ENCODE measurements at places on chromosomes 16 and 17. TPM values are rescaled to one million over a fixed set of nuclear protein-coding genes. Genes with fewer than 3 reads are reported as not detected.

DNA sequence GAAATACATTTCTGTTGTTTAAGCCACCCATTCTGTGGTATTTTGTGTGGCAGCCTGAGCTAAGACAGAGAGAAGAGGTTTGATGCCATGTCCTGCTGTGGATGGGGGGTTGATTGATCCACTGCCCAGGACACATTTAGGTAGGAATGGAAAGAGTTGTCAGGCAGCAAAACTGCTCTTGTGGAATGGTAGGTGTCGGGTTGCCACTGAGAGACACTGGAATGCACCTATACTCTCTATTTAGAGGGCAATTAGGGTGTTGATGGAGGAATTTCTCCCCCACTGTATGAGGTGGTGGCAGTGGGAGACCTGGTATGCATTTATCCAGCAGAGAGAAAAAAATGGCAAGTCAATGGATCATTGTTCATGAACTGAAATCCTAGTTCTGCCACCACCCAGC lies 30.9 kb downstream of the CBLN1 start:
- no peak overlapping the region for H3K4me3 ChIP-seq
- no peaks in the 10 kb centered on the region for H3K27me3 ChIP-seq
- no peak overlapping the region for H3K27ac ChIP-seq

- peaks cover 23% of the 10 kb centered on the region for H3K27me3 ChIP-seq
- no peaks in the 10 kb centered on the region for H3K4me1 ChIP-seq
- no peak overlapping the region for H3K4me3 ChIP-seq
Observed at GRCh38 chr16:84003038-84003437, 35.0 kb downstream of the NECAB2 start.

The FA2H gene
- 9.2 TPM for total RNA-seq

The KRT15 gene
- 1,796 TPM for total RNA-seq

GRCh38 chr16:31395647-31396046 lies 2.5 kb downstream of the ITGAD start:
- no peaks in the 10 kb centered on the region for H3K36me3 ChIP-seq
- DNase-seq, result no peak
- H3K4me3 ChIP-seq, result no peak overlapping the region
- H3K27ac ChIP-seq, result no peak overlapping the region
- peaks cover 9% of the 10 kb centered on the region for H3K27me3 ChIP-seq

- H3K27me3 ChIP-seq, result no peaks in the 10 kb centered on the region
- no peak for DNase-seq
- H3K4me1 ChIP-seq, result peaks cover 39% of the 10 kb centered on the region
- peak overlapping the region; percentile 80 for H3K4me3 ChIP-seq
Observed at GRCh38 chr16:426115-426905, 861 bp downstream of the RAB11FIP3 start.

DNA sequence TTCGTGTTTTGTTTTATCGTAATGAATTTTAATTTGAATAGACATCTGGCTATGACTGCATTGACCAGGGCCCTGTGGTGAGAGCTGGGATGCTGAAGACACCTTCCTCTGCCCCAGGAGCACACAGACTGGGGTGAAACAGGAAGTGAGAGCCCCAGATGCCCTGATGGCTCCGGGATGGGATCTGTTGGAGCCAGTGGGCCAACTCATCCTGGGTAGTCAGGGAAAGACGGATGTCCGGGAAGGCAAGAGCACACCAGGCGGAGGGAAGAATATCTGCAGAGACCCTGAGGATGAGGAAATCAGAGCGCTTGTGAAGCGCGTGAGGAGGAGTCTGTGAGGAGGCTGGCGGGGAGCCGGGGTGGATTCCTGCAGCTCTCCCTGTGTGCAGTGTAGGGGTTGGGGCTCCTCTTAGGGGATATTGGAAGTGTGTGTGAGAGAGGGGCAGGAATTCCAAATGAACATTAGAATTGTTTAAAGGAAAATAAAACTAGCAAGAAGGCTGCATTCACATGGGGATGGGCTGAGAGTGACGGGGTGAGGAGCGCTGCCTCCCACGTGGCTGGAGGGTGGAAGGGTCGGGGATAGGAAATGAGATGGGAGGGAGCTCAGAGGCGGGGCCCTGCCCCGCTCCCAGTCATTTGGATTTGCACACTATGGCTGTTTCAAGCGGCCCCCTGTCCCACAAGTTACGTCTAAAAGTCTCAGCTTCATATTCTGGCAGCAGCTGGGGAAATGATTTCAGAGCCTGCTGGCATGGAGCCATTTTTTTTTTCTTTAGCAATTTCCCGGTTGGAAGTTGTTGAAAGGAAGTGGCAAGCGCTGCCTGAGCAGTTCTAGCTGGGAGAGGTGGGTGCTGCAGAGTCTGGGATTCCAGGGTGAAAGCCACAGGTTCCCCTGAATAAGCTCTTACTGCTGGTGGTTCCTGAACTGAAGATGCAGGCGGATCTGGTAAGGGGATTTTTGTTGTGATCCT lies 71.2 kb upstream of the LGALS9 start:
- no peaks in the 10 kb centered on the region for H3K36me3 ChIP-seq
- peak overlapping the region; percentile 34 for H3K27ac ChIP-seq
- peak; percentile 80 for DNase-seq
- H3K4me1 ChIP-seq, result peaks cover 25% of the 10 kb centered on the region

The ETV4 gene
- total RNA-seq, result 7.1 TPM

DNA sequence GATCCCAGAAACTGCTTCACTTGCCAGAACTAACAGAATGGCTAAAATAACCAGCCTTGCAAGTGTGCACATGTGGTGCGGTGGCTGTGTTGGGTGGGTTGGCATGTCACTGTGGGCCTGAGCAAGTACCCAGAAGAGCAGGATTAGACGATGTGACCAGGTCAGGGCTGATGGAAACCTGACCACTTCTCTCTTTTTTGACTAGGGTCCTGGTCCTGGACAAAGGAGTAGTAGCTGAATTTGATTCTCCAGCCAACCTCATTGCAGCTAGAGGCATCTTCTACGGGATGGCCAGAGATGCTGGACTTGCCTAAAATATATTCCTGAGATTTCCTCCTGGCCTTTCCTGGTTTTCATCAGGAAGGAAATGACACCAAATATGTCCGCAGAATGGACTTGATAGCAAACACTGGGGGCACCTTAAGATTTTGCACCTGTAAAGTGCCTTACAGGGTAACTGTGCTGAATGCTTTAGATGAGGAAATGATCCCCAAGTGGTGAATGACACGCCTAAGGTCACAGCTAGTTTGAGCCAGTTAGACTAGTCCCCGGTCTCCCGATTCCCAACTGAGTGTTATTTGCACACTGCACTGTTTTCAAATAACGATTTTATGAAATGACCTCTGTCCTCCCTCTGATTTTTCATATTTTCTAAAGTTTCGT lies 16.7 kb downstream of the ANKRD40 start:
- H3K27ac ChIP-seq, result no peak overlapping the region
- peaks cover 20% of the 10 kb centered on the region for H3K4me1 ChIP-seq
- H3K27me3 ChIP-seq, result no peaks in the 10 kb centered on the region

The BAIAP3 gene
- total RNA-seq, result 2.6 TPM

- H3K4me1 ChIP-seq, result no peaks in the 10 kb centered on the region
- H3K27ac ChIP-seq, result no peak overlapping the region
- peaks cover 3% of the 10 kb centered on the region for H3K27me3 ChIP-seq
Observed at GRCh38 chr17:34068571-34068970, 186.5 kb upstream of the CCL2 start.

- H3K36me3 ChIP-seq, result no peaks in the 10 kb centered on the region
- no peak overlapping the region for H3K27ac ChIP-seq
- H3K4me1 ChIP-seq, result no peaks in the 10 kb centered on the region
- H3K4me3 ChIP-seq, result no peak overlapping the region
Observed at GRCh38 chr16:65961476-65962143, 404.9 kb upstream of the CDH5 start.

The HBQ1 gene
- not detected for total RNA-seq

The LONP2 gene
- 49.0 TPM for total RNA-seq

DNA sequence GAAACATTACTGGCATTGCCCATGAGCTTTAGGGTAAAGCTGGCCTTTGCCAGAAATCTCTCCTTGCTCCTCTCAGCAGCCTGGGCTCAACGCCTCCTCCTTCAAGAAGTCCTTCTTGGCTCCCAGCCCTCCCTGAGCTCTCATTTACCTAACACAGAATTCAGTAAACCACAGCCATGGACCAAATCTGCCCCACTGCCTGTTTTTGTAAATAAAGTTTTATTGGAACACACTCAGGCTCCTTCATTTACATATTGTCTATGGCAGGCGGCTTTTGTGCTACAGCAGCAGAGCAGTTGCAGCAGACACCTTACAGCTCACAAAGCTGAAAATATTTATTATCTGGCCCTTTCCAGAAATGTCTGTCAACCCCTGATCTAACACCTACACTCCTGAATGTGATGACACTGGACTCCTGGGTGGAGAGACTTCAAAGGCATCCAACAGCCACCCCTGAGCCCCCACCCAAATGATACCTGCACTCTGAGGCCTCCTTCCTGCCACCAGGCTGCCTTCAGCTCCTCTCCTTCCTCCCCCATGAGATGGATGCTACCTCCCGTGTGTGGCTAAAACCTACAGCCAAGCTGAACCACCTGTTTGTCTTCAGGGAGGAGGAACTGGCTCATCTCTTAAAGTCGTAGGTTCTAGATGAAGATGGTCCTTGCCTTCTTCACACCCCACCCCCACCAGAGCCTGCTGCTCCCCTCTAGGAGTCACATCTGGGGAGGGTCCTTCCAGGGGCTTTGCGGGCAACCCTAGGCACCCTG lies 41.6 kb downstream of the PIMREG start:
- no peak for DNase-seq
- peaks cover 10% of the 10 kb centered on the region for H3K36me3 ChIP-seq
- no peak overlapping the region for H3K4me3 ChIP-seq
- no peak overlapping the region for H3K27ac ChIP-seq
- peaks cover 11% of the 10 kb centered on the region for H3K4me1 ChIP-seq

- H3K4me3 ChIP-seq, result no peak overlapping the region
- H3K27me3 ChIP-seq, result no peaks in the 10 kb centered on the region
- no peak for DNase-seq
- H3K36me3 ChIP-seq, result no peaks in the 10 kb centered on the region
Observed at GRCh38 chr17:45230410-45230786, 8.7 kb downstream of the FMNL1 start.

- H3K27ac ChIP-seq, result no peak overlapping the region
- DNase-seq, result peak; percentile 53
- no peaks in the 10 kb centered on the region for H3K36me3 ChIP-seq
Observed at GRCh38 chr16:49410226-49410625, 36.6 kb downstream of the C16orf78 start.

GRCh38 chr17:49546546-49547535 lies 28.8 kb upstream of the NXPH3 start:
- H3K36me3 ChIP-seq, result no peaks in the 10 kb centered on the region

GRCh38 chr17:55576237-55576995 lies 65.2 kb upstream of the SMIM36 start:
- H3K27me3 ChIP-seq, result no peaks in the 10 kb centered on the region
- H3K4me3 ChIP-seq, result peak overlapping the region; percentile 25
- no peaks in the 10 kb centered on the region for H3K36me3 ChIP-seq

- no peak overlapping the region for H3K4me3 ChIP-seq
- no peak for DNase-seq
- no peak overlapping the region for H3K27ac ChIP-seq
- H3K4me1 ChIP-seq, result peaks cover 19% of the 10 kb centered on the region
- no peaks in the 10 kb centered on the region for H3K27me3 ChIP-seq
- H3K36me3 ChIP-seq, result peaks cover 4% of the 10 kb centered on the region
Observed at GRCh38 chr17:55756689-55757088, 5.8 kb downstream of the PCTP start.

GRCh38 chr16:53503270-53503923 lies 388 bp upstream of the AKTIP start:
- peak; percentile 100 for DNase-seq
- peaks cover 2% of the 10 kb centered on the region for H3K36me3 ChIP-seq
- H3K4me3 ChIP-seq, result peak overlapping the region; percentile 77
- peak overlapping the region; percentile 91 for H3K27ac ChIP-seq
- H3K4me1 ChIP-seq, result peaks cover 34% of the 10 kb centered on the region

The CCL3 gene
- total RNA-seq, result 0.79 TPM

The HCRT gene
- total RNA-seq, result not detected

DNA sequence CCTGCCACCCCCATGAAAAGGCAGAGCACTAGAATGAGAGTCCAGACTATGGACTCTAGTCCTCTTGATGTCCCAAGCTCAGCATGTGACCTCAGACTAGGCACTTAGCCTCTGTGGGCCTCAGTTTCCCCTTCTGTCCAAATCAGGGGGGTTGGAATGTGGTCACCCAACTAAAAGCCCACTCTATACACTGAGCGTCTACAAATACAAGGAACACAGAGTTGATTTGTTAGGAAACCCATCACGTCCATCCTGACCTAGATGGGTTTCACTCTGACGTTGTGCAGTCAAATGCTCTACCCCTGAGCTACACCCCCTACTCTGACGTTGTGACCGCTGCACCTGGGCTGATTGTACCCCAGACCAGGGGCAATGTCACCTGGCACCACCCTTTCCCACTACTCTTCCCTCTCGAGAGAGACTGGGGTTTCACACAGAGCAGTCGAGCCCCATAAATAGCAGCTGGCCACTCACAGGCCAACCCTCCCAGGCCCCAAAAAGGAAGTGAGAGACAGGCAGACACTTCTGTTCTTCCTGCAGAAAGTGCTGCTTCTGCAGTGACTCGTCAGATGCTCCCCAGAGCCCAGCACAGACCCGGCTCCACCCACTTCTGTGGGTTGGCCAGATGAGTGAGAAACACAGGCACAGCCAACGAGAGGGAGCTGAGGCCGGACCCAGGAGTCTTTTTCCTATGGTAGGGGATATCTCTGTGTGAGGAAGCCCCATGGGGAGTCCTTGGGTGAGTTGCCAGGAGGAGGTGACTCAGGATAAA lies 16.1 kb upstream of the TNFRSF13B start:
- H3K4me3 ChIP-seq, result no peak overlapping the region
- H3K4me1 ChIP-seq, result peaks cover 11% of the 10 kb centered on the region
- no peak overlapping the region for H3K27ac ChIP-seq

The CCL8 gene
- total RNA-seq, result not detected

DNA sequence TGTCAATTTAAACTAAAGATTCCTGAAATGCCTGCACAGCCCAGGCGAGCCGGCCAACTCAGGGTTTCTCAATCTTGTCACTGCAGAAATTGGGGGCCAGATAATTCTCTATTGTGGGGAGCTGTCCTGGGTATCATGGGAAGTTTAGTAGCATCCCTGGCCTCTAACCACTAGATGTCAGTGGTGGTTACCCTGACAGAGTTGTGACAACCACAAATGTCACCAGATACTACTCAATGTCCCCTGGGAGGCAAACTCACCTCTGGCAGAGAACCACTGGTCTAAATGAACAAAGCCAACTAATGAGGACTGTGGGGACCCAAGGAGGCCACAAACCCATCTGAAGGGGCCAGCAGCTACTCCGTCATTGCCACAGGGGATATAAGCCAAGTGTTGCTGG lies 90.9 kb downstream of the MYH11 start:
- H3K4me3 ChIP-seq, result no peak overlapping the region
- H3K27ac ChIP-seq, result no peak overlapping the region
- H3K4me1 ChIP-seq, result no peaks in the 10 kb centered on the region
- no peaks in the 10 kb centered on the region for H3K36me3 ChIP-seq
- no peaks in the 10 kb centered on the region for H3K27me3 ChIP-seq
- DNase-seq, result no peak
